NCI-H2029 (cell line): ENCODE measurements at places on chromosomes 6 and 20.

GRCh38 chr6:147071776-147072175, 132.4 kb upstream of the STXBP5 start:
- DNase-seq = no peak

DNA sequence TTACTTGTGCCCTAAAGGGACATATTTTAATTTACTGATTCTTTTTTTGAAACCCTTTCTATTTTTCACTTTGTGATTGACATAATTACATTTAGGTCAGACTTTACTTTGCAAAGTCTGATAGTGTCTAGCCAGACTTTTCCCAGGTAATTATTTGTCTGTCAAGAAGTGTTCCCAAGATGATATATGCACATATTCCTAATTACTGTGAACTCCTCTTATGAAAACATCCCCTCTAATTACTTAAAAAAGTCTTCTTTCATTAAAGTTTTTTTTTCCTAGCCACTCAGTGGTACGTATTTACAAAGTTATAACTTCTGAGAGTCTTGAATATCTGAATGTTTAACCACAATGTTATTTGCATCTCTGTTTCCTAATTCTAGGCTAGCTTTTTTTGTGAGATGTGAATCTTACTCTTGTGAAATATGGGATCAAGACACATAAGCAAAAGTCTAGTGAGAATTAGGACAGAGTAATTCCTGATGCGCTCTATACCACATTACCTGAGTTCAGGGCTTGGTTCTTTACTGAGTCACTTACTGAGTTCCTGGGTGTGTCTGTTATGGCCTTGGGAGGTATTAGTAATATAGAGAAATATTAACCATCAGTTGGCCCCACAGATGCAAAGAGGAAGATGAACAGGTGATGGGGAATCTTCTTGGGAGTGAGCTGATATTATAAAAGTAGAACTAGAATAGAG, 27.9 kb downstream of the FAM83B start:
- no peak for DNase-seq

DNA sequence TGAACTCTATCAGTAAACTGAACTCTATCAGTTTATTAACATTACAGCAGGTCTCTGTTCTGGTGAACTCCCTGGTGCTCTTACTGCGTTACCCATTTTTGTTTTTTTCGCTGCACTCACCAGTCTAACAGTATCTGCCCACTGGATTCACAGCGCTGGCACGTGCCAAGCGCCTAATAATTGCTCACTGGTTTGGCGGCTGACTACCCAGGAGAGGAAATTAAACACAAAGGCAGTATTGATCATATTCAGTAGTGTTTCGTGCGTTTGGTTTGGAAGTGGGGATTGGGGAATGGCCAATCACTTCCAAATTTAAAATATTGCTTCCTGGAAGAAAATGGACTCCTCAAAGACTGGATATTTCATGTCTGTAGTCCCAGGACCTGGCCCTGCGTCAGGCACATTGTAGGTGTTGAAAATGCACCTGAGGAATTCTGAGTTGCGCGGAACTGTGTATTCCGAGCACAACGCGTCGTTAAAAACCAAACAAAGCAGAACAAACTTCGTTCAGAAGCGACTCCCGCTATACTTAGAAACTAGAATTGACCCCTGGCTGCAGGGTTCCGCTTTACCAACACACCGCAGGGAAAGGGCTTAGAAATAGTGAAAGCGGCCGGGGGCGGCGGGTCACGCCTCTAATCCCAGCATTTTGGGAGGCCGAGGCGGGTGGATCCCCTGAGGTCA, 1.1 kb upstream of the RPS12 start:
- peak; percentile 9 for DNase-seq

- no peak for DNase-seq
Observed at GRCh38 chr20:10761232-10761631, 87.4 kb upstream of the JAG1 start.

GRCh38 chr6:100612094-100612493, 147.4 kb upstream of the SIM1 start:
- DNase-seq = no peak

DNA sequence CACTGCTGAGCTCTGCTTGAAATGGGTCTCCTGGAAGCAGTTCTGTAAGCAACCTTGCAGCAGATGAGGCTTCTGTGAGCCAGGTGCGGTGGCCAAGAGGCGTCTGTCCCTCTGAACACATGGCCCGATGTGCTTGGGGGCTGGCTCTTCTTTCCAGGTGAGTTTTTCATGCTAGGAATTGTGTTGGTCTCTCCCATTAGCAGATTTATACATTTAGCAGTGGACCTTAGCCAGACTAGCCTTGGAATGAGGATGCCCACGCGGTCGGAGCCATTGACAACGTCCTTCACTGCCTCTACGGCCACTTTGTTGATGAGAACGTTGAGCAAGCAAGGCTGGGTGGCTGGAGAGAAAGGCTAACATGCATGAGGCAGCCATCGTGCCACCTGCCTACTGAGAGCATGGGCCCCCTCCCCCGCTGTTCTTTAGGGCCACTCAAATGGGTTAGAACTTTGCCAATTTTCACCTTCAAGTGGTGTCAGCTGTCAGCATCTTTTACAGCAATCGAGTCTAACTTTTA, 33.5 kb downstream of the ERMARD start:
- no peak for DNase-seq

DNA sequence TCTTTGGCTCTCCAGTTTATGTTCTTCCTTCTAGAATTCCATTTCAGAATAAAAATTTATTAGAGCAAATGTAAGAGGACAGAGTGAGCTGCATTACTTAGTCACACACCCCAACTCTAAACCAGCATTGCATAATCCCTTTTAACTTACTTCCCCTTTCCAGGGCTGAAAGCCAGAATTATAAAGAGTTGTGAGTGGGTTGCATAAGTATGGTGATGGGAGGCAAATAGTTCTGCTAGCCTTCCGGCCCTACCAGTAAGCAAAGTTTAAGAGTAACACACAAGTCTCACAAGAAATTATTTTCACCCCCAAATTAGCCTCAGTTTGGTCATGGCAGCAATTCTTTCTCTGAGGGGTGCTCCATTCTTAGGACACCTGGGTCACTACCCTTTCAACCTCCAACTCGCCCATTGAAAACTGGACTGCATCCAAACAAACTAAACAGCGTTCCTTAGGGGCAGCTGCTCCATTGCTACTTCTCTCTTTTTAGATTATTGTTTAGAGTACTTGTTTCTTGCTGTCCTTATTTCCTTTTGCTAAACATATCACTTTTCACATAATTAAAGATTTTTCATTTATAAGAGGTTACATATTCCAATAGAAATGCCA, 1.6 kb downstream of the KIAA0408 start:
- no peak for DNase-seq
